ENCODE measurements at places on chromosomes 3 and 15.
A peak's percentile ranks its signal among the peaks of the same experiment; 100 is the strongest.

DNA sequence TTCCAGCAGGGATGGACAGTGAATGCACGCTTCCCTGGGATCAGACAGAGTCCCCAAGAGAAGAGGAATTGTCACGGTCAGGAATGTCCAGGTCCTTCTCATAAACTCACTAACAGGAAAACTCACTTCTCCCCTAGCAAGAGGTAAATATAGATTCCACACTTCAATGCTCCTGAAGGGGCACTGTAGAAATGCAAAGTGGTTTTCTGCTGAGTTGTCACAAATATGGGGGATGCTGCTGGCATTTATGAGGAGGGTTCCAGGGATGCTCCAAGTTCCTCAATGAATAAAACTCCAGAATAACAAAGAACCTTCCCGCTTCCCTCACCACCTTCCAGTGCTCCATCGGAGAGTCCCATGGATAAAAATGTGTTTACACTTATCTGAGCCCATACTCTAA, 423.4 kb downstream of the MAGI1 start:
- DNase-seq = no peak

DNA sequence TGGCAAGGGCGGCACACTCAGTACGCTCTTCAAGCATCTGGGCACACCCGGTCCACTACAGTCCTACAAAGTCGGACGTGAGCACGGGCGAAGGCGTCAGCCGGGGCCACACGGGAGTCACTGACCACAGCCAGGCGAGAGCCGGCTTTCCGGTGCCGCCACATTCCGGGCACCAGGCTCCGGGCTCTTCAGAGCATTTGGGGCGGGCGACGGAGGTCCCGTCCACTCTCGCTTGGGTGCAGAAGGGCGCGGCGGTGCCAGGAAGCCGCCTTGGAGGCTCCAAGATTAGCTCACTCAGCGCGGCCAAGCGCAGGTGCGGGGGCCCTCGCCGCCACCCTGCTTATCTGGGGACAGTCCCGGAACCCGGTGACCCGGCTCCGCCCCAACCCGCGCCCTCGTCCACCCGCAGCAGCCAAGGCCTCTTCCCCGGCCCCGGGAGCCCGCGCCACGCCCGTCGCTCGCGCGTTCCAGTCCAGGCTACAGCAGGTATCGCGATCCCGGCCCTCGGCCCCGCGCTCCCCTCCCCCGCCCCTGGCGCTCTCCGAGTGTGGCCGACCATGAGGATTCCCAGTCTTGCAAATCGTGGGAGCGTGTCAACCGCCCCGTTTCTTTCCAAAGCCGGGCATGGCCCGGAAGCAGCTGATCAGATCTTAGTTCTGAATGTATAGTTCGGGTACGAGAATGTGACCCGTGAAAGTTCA, at the start of gene ADPRH:
Gene ADPRH, plus strand, starts transcription at position 127 of the 701 bp plus-strand sequence. CDS start 2,678 bp downstream, outside the sequence.
- DNase-seq = peak; percentile 21

GRCh38 chr15:89088605-89089315, 504 bp downstream of the ABHD2 start:
- DNase-seq = no peak

DNA sequence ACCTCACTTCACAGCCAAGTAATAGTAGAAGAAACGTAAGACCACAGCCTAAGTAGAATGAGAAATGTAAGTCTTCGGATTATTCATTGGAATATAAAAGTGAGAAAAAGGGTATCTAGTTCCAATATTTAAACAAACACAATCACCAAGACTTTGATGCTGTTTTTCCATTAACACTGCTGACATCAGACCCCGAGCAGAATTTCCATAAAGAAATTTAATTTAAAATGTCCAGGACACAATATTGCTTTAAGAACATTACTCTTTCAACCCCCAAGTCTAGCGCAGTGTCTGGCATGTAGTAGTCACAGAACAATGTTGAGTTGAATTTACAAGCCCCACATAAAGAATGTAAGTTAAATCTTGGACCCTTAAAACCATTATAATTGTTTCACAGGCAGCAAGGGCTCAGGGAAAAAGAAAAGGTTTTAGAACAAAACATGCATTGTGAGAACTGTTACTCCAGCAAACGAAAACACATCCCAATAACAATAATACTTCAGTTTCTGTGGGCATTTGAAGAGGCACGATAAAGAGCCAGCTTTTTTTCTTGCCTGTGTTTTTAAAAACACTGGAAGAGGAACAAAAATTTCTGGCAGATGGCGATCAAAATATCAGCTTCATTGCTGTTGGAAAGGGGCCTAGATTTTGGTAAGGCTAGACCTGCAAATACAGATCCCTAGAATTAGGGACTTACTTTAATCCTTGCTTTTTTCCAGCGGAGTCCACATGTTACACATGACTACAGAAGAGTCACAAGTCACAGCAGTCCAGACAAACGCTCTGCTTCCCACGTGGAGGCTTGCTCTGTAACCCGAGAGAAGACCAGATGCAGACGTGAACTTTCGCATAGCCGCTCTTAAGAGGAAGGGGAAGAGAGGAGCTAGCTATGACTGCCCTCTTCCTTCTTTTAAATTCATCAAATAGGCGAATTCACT, 77.9 kb upstream of the IGSF10 start:
- DNase-seq = no peak
